ENCODE measurements at places on chromosomes 6 and 20. TPM values are rescaled to one million over a fixed set of nuclear protein-coding genes. Genes with fewer than 3 reads are reported as not detected.

The TUBB2A gene
- total RNA-seq: 80.3 TPM

The CFAP61 gene
- 0.45 TPM for total RNA-seq

The LINC00237 gene
- total RNA-seq: not detected

The SNAP25 gene
- total RNA-seq: 16.8 TPM

The GHRH gene
- total RNA-seq: not detected

The PSORS1C1 gene
- 3.3 TPM for total RNA-seq

The C20orf144 gene
- 0.12 TPM for total RNA-seq

The OR2H1 gene
- total RNA-seq: not detected

The HSPA12B gene
- 0.48 TPM for total RNA-seq

The HNF4A gene
- 11.5 TPM for total RNA-seq

The PI16 gene
- not detected for total RNA-seq

The GSTA3 gene
- not detected for total RNA-seq

The PLCB4 gene
- total RNA-seq: 15.2 TPM

The CPXM1 gene
- not detected for total RNA-seq

The SMLR1 gene
- total RNA-seq: not detected

The MRAP2 gene
- total RNA-seq: 1.1 TPM

Data from A549 treated with CpdA at 1 μM for 4 hours (cell line).